ENCODE measurements at places on chromosomes 3 and 15.

DNA sequence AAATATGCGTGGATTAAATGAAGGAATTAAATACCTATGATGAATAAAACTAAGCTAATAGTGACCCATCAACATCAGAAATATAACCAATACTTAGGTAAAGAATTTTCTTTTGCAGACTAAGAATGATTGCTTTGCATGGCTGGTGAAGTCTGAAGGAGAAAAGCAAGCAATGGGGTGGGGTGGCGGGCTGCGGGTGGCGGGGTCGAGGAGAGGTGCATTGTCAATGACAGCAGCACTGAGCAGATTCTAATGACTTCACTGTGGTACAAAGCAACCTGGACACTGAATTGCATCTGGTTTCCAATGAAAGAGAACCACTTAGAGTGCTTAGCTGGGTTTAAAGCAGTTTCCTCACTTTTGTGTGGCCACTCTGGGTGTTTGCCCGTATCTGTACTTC, 171.5 kb upstream of the IL12A start:
- no peak for DNase-seq

- DNase-seq, result no peak
Measured at GRCh38 chr15:94451466-94451865, 220.1 kb downstream of the MCTP2 start.

DNA sequence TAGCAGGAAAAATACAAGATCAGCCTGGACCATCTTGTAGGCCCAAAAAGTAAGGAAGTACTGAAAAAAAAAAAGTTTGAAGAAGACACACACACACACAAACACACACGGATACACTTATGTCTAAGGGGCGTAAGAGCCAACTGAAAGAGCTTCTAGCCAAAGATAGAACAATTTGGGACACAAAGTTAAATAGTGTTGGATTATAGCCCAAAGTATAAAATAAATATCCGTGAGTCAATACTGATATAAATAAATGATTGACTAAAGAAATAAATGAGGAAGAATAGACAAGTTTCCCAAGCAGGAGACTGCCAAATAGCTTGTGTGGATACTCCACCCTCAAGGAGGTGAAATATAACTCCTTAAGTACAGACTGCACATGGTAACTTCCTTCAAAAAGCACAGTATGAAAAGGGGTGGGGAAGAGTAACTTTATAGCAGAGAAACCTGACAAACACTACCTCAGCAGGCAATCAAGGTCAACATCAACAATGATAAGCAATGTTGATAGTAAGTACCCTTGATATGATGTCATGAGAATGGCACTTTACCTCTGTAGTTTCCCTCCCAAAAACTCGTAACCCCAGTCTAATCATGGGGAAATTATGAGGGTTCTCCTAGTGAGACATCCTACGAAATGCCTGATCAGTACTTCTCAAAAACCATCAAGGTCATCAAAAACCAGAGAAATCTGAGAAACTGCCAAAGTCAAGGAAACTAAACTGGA, 187.3 kb upstream of the ATP11B start:
- DNase-seq, result no peak

- no peak for DNase-seq
Measured at GRCh38 chr3:116057400-116058006, 387.8 kb downstream of the LSAMP start.

DNA sequence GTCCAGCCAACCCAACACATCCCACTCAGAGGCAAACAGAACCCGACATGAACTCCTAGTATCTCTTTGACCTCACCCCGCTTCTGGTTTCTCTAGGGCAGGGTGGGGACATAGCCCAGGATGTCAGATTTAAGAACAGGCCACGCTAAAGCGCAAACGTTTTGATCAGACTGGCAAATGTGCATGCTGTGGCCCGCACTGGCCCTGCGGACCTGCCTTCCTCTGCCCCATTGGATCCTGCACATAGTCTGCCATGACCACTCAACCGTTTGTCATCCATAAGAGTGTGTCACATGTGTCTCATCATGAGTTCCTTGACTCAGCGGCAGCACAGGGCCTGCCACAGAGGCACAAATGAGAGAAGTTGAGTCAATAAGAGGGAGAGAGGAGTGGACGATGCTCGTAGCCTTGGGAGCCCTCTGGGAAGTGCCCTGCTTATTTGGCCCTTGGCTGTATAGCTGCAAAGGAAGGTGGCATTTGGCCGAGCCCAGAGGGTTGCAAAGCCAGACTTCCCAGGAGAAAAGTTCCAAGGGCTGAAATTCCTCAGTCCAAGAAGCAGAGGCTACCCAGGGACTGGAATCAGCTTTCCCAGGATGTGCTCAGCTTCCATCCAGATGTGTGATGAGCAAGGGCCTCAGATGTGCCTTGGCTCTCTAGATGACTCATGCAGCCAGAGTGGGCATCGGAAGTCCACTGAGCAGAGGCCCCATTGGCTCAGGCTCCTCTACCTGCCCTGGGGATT, 55.5 kb upstream of the SLCO2A1 start:
- DNase-seq, result no peak

DNA sequence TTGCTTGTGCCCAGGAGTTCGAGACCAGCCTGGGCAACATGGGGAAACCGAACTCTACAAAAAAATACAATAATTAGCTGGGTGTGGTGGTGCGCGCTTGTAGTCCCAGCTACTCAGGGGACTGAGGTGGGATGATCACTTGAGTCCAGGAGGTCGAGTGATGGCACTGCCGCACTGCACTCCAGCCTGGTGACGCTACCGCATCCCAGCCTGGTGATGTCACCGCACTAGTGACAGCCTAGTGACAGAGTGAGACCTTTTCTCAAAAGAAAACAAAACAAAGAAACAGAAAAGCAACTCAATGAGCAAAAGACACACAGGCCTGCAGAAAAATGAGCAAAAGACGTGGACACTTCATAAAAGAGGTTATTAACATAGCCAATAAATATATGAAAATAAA, 19.9 kb upstream of the SYNM start:
- DNase-seq, result no peak

DNA sequence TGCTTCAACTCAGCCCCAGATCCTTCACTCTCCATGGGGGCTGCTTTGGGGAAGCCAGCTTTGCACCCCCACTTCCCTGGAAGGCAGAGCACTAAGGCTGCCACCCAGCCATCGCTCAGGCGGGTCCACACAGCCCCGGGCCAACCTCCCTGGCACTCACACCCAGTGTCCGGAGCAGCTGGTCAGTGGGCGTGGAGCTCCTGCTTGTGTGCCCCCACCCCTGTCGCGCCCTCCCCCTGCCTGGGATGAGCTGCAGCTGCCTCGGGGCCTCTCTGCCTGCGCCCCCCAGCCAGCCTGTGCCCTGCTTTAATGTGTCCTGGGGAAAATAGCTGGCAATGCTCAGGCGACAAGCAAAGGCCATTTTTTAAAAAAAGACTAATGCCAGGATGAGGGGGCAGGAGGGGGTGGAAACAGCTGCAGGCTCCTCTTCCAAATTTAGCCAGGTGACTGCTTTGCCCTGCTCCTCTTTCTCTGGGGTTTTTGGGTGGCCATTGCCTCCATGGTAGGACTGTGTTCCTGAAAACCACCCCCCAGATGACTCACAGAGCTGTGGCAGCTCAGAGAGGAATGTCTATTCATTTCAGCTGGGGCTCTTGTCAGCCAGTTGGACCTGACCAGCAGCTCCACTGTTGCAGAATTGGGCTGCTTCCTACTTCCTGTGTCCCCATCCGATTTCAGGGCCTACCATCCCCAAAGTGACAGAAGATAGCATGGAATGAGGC, 65.0 kb downstream of the CEMIP start:
- no peak for DNase-seq

DNA sequence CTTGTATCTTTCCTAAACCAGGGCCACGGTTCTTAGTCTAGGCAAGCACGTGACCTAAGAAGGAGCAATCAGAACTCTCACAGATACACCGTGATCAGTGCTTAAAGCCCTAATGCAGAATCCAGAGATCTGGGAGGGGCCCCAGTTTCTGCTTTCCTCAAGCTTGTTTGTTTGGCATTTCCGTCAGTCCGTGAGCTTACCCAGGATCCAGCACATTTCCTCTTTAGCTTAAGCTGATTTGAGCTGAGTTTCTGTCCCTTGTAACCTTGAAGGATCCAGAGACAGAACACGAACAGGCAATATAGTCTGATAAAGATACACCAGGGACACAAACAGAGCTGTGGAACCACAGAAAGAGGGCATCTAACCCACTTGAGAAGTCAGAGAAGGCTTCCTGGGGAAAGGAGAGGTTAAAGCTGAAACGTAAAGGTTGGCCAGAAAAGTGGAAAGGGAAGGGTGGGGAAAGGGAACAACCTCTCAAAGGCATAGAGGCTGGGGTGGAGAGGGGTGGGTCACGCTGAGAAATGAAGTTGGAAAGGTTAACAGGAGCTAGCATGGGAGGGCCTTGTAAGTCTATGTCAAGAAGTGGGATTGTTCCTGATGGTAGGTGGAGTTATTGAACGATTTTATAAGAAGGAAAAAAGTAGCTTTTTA, 42.1 kb upstream of the RARB start:
- no peak for DNase-seq

- DNase-seq, result no peak
Measured at GRCh38 chr3:31947671-31948091, 33.4 kb downstream of the OSBPL10 start.

DNA sequence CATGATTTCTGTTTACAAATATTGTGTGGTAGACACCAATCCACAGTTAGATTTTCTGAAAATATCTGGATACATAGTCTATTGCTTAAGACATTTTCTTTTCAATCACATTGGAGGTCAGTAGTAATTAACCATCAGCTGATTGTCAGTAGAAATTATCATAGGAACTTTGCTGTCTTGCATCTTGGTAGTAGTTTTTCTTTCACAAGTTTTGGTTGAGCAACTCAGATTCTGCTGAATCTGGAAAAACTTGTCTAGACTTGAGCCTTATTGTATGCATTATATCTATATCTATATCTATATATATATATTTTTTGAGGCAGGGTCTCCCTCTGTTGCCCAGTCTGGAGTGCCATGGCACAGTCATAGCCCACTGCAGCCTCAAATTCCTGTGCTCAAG, 4.0 kb downstream of the RAB11A start:
- DNase-seq, result no peak

- no peak for DNase-seq
Measured at GRCh38 chr3:145058483-145058882, 1086.9 kb downstream of the DIPK2A start.

- DNase-seq, result no peak
Measured at GRCh38 chr3:197068077-197068476, 38.5 kb upstream of the MELTF start.

GRCh38 chr3:47586746-47587145, 8.1 kb upstream of the CSPG5 start:
- no peak for DNase-seq

DNA sequence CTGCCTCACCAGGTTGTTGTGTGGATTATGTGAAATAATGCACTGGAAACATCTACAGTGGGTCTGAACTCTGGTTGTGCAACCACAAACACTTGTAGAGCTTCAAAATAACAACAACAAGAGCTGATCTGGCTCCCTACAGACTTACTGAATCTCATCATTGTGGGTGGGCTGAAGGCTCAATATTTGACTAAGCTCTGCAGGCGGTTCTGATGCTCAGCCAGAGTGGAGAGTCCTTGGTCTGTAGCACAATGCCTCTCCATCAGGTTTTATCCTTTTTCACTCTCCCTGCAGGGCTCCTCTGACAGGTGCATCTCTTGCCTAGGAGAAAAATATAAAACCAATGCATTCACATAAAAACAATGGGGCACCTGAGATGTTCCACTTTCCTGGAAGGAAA, 456.3 kb upstream of the ONECUT1 start:
- no peak for DNase-seq
